ENCODE measurements at places on chromosomes 1 and 21. TPM values are rescaled to one million over a fixed set of nuclear protein-coding genes. Genes with fewer than 3 reads are reported as not detected.

DNA sequence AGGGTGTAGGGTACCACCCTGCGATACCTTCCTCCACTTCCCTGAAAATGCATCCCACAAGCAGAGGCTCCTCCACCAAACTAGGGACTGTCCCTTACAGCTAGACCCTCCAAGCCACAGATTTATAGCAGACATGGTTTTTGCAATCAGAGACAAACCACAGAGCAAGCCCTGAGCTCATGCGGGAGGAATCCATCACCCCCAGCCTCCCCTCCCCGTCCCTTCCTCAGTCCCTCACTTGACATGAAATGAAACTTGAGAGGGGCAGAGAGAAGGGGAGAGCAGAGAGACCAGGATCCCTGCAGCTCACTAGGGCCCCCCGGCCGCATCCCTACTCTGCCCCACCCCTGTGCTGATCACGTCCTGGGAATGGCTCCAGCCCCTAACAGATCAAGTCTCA is 94.9 kb downstream of the MRPL37 start:
- H3K4me1 ChIP-seq = peaks cover 84% of the 10 kb centered on the region
- no peak overlapping the region for H3K27ac ChIP-seq
- H3K4me3 ChIP-seq = no peak overlapping the region

- peaks cover 44% of the 10 kb centered on the region for H3K4me1 ChIP-seq
- H3K4me3 ChIP-seq = no peak overlapping the region
- DNase-seq = no peak
- H3K27me3 ChIP-seq = no peaks in the 10 kb centered on the region
- H3K27ac ChIP-seq = peak overlapping the region; percentile 27
- peaks cover 8% of the 10 kb centered on the region for H3K36me3 ChIP-seq
These were observed 89.3 kb downstream of the ITPKB start for GRCh38 chr1:226649780-226650179.

GRCh38 chr1:61642475-61643232 is 82.3 kb downstream of the TM2D1 start:
- no peak for DNase-seq
- H3K36me3 ChIP-seq = no peaks in the 10 kb centered on the region
- no peaks in the 10 kb centered on the region for H3K27me3 ChIP-seq
- peaks cover 21% of the 10 kb centered on the region for H3K4me1 ChIP-seq
- H3K27ac ChIP-seq = no peak overlapping the region

GRCh38 chr1:28314547-28314941 is 14.3 kb upstream of the MED18 start:
- H3K4me3 ChIP-seq = no peak overlapping the region
- DNase-seq = no peak
- H3K27me3 ChIP-seq = peaks cover 3% of the 10 kb centered on the region
- H3K36me3 ChIP-seq = no peaks in the 10 kb centered on the region
- no peaks in the 10 kb centered on the region for H3K4me1 ChIP-seq

The DNAJC28 gene
- total RNA-seq = 7.3 TPM

DNA sequence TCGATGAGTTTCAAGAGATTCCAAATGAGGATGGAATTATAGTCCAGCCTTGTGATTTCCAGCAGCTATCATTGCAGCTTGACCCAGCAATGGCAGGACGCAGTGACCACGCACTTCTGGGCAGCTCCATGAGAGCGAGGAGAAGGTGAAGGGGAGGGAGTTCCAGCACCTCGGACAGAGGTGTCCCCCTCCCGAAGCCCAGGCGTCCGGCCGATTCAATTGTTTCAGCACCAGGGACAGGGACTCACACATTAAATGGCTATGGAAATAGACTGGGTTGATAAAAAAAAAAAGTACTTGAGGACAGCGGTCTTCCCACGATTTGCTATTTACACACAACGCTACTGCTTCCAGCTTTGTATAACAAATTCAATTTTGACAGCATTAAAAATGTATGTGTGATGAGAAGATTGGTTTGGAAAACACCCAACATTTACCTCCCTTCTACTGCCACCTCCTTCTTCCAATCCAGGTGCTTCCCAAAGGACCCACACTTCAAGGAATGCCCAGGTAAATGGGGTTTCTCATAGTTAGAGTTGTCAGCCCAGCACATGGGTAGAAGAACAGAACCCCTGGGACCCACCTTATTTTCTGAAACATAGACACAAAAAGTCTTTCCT is 71.8 kb downstream of the DISP3 start:
- H3K4me3 ChIP-seq = no peak overlapping the region
- H3K27me3 ChIP-seq = no peaks in the 10 kb centered on the region
- H3K36me3 ChIP-seq = no peaks in the 10 kb centered on the region
- DNase-seq = peak; percentile 58

The LAMC1 gene
- total RNA-seq = 113 TPM

GRCh38 chr1:216073793-216074595 is 349.3 kb downstream of the USH2A start:
- no peaks in the 10 kb centered on the region for H3K27me3 ChIP-seq
- no peaks in the 10 kb centered on the region for H3K4me1 ChIP-seq
- no peaks in the 10 kb centered on the region for H3K36me3 ChIP-seq
- H3K4me3 ChIP-seq = no peak overlapping the region

DNA sequence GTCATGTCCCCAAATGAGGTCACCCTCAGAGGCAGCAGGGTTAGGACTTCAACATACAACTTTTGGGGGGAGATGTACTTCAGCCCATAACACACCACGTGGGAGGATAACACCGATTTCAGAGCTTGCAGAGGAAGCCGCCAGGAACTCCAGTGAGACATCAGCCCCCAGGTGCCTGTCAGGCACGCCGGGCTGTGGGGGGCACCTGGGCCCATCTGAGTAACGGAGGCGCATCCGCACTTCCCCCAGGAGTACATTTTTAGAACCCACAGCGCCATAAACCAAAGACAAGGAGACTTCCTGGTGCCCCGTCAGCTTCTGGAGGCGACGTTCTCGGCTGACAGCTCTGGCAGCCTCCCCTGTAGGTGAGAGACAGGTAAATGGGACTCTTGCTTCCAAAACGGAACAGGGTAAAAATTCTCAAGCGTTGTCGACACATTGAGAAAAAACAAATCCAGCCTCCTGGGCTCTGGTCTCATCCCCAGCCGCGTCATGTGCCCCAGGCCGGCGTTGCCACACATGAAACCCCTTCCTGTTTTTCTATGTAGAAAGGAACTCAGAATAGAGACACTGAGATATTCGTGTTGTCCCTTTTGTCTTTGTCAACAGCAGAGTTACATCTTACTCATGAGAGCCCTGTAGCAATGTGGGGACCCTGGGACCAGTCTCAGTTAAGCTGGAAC is 93.3 kb downstream of the PDE9A start:
- H3K36me3 ChIP-seq = no peaks in the 10 kb centered on the region
- no peak overlapping the region for H3K4me3 ChIP-seq
- peak overlapping the region; percentile 56 for H3K27ac ChIP-seq
- H3K4me1 ChIP-seq = no peaks in the 10 kb centered on the region
- peak; percentile 81 for DNase-seq

DNA sequence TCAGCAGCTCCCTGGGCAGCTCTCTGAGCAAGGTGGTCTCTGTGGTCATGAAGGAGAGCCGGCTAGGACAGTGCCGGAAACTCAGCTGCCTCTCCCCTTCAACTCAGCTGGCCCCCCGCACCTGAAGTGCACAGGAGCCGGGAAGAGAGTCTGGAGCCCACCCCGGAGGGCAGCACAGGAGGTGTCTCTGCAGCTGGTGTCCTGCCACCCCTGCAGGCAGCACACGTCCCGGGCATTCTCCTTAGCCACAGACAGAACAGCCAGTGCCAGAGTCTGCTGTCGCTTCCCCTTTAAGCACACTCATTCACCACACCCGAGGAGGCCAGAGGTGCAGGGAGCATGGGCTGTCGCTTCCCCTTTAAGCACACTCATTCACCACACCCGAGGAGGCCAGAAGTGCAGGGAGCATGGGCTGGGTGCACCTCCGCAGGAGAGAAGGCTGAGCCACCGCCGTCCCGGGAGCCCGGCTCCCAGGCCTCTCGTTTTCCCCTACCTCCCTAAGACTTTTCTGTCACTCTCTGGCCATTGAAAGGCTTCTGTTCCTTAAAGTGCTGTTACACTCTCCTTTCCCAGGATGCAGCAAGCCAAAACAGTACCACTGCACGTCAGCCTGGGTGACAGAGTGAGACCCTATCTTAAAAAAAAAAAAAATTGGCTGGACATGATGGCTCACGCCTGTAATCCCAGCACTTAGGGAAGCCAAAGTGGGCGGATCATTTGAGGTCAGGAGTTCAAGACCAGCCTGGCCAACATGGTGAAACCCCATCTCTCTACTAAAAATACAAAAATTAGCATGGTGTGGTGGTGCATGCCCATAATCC is 16.9 kb upstream of the SAMD11 start:
- no peak overlapping the region for H3K27ac ChIP-seq
- peak; percentile 52 for DNase-seq
- no peaks in the 10 kb centered on the region for H3K36me3 ChIP-seq
- peaks cover 23% of the 10 kb centered on the region for H3K4me1 ChIP-seq

- H3K36me3 ChIP-seq = peaks cover 16% of the 10 kb centered on the region
- no peak overlapping the region for H3K27ac ChIP-seq
- no peaks in the 10 kb centered on the region for H3K4me1 ChIP-seq
- no peak overlapping the region for H3K4me3 ChIP-seq
- no peaks in the 10 kb centered on the region for H3K27me3 ChIP-seq
These were observed 18.8 kb downstream of the ATF6 start for GRCh38 chr1:161784968-161785367.

The LINGO4 gene
- total RNA-seq = 0.60 TPM

DNA sequence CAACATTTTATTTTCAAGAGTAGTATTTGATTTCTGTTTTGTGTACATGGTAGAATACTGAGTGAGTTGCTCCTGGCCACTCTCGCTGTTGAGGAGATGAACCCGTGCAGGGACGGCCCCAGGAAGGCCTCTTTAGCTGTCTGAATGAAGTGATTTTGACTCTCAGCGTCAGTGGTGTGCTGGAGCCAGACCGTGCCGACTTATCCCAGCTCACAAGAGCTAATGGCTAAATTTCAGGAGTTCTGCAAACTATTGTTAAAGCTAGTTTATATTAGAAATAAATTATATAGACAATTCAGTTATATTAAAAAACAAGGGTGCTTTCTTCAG is 111.2 kb upstream of the KIF26B start:
- no peak for DNase-seq
- H3K4me3 ChIP-seq = no peak overlapping the region
- no peaks in the 10 kb centered on the region for H3K36me3 ChIP-seq
- peaks cover 6% of the 10 kb centered on the region for H3K4me1 ChIP-seq

The PTGER3 gene
- 5.1 TPM for total RNA-seq

DNA sequence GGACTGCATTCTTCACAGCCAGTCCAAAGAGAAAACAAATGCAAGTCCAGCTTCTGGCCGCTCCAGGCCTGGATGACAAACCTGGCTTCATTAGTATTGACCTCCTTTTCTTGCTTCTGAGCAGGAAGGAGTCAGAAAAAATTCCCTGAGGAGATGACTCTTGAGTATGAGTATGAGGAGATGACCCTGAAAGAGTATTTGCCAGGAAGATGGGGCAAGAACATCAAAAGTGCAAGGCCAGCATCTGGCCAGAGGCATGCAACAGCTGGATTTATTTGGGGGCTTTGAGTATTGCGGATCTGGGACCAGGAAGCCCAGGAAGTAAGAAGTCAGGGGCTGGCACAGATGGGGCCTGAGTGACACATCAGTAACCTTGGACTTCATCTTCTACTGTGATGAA is 113.9 kb downstream of the GLIS1 start:
- peak; percentile 51 for DNase-seq

Measured in heart left ventricle (tissue), 16 donors.